Cardiac muscle cell (in vitro differentiated cells and primary cell): ENCODE measurements at places on chromosomes 7 and 10.

GRCh38 chr7:127765150-127765549, 113.2 kb downstream of the SND1 start:
- no peak for DNase-seq

DNA sequence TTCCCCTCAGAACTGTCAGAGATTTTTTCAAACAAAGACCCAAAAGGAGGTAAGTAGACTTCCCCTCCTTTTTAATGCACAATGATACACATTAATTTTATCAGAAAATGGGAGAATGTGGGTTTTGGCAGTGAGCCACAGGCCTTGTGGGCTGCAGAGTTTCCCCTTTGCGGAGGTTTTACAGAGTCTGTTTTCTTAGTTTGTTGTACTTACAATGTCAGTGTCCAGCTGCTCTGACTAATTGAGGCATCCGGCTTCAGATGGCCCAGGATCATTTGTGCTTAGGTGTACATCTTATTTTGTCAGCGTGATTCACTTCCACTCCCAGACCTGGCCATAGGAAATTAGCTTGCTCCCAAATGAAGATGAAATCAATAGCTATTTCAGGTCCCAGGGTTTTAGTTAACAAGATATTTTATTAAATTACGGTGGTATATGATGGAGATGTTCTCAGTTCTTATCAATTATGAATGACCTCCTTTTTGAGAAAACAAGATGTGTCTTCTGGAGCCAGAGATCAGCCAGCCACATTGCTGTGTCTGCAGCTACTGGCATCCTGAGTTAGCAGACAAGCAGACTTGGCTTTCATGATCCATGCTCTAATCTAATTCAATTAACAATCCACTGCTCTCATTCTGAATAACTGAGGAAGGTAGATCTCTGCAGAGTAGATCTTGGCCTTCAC, 1086.6 kb upstream of the SORCS1 start:
- no peak for DNase-seq

- DNase-seq = peak; percentile 80
These were observed 102.0 kb downstream of the STRA8 start for GRCh38 chr7:135335628-135336139.

GRCh38 chr10:133444342-133445267, 9.1 kb upstream of the SCART1 start:
- DNase-seq = no peak

- no peak for DNase-seq
These were observed 420.5 kb upstream of the FOXK1 start for GRCh38 chr7:4261601-4261960.

DNA sequence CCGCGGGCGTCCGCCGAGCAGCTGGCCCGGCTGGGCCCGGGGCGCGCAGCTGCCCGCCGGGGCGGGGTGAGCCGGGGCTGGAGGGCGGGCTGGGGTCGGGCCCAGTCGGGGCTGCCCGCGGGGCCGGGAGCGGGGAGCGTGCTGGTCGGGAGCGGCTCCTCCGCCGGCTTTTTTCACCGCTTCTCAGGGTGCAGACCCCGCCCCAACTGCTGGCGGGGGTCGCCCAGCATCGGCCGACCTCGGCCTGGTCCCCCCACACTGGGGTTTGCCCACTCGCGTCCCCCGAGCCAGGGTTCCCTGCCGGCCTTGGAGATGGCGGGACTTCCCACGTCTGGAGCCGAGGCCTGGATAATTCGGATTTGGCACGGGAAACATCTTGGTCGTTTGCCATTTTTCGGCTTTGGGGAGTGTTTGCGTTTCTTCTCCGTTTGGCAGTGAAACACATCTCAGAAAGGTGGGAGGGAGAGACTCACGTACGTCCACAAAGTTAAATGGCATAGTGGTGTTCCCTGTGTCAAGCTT, 432 bp downstream of the TMEM248 start:
- DNase-seq = peak; percentile 80

DNA sequence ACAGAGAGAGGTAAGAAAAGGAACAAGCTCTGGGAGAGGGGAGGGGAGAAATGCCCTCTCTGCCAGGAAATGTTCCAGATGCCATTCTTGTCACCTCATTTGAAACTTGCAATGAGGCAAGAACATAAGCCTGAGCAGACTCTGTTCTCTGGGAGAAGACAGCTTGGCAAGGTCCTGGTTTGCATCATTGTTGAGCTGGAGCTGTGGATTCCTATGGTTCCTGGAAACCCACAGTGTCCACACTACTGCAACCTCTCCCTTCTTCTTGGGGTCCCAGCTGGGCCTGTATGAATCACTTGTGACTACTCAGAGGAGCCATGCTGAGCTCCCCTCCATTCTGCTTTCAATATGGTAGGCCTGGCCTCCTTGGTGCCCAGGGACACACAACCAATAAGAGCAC, 60.8 kb upstream of the HECTD2 start:
- DNase-seq = peak; percentile 19

GRCh38 chr10:126940670-126941310, 35.6 kb downstream of the DOCK1 start:
- DNase-seq = no peak

DNA sequence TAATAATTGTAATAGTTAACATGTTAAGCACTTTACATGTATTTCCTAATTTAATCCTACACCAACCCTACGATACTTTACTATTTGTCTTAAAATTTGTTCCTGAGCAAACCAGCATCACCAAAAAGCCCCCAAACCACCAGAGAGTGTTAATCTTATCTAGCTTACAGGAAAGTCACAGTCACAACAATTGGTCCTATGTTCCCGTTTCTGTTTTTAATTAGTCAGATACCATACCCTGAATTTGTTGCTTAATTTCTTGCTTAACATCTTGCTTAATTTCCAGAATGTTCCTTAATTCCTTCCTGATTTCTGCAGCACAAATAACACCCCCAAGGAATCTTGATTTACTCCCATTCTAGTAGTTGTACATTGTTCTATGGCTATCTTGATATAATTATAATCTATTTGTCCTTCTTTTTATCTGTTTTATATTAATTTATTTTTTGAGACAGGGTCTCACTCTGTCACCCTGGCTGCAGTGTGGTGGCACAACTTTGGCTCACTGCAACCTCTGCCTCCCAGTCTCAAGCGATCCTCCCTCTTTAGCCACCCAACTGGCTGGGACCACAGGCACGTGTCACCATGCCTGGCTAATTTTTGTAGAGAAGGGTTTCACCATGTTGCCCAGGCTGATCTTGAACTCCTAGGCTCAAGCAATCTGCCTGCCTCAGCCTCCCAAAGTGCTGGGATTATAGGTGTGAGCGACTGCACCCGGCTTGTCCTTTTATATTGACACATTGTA, 6.6 kb upstream of the PDSS1 start:
- no peak for DNase-seq

DNA sequence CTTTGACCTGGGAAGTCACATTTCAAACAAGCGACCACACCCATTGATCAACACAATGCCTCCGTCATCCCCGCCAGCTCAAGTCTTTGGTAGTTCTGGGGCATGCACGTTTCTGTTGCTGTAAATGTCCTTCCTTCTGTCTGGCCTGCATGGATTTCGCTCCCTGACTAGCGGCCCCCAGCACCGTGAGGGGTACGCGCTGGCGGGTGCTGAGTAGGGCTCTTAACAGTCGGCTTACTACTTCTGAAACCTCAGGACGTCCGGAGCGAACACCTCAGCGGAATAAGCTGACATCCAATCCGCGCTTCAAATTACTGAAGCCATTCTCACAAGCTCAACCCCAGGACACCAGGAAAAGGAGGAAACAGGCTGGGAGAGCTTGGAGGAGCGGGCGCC, 505 bp downstream of the NUDCD3 start:
- DNase-seq = no peak

DNA sequence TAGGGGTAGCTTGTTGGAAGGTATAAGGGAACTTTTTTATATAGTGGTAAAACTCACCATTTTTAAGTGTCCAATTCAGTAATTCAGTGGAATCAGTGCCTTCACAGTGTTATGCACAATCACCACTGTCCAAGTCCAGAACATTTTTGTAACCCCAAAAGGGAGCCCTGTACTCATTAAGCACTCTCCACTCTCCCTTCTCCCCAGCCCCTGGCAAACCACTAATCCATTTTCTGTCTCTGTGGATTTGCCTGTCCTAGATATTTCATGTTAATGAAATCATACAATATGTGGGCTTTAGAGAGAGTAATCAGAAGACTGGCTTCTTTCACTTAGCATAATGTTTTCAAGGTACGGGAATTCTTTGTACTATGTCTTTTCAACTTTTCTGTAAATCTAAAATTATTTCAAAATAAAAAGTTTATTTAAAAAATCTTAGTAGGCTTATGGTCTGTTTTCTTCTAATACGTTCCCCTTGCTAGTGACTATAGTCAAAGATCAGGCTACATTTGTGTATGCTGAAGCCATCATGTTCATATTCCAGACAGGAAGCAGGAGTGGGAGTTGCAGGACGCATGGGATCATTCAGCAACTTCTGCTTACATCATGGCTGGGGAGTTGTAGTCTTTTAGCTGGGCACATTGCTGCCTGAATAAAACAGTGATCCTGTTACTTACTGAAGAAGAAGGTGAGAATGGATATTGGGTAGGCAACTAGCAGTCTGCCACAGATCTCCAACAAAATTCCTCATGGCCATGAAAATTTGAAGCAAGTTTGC, 35.4 kb upstream of the TAX1BP1 start:
- DNase-seq = no peak
